ENCODE measurements at places on chromosomes 12 and 14.

- peak; percentile 47 for DNase-seq
Observed at GRCh38 chr12:95605875-95606274, 54.6 kb upstream of the USP44 start.

DNA sequence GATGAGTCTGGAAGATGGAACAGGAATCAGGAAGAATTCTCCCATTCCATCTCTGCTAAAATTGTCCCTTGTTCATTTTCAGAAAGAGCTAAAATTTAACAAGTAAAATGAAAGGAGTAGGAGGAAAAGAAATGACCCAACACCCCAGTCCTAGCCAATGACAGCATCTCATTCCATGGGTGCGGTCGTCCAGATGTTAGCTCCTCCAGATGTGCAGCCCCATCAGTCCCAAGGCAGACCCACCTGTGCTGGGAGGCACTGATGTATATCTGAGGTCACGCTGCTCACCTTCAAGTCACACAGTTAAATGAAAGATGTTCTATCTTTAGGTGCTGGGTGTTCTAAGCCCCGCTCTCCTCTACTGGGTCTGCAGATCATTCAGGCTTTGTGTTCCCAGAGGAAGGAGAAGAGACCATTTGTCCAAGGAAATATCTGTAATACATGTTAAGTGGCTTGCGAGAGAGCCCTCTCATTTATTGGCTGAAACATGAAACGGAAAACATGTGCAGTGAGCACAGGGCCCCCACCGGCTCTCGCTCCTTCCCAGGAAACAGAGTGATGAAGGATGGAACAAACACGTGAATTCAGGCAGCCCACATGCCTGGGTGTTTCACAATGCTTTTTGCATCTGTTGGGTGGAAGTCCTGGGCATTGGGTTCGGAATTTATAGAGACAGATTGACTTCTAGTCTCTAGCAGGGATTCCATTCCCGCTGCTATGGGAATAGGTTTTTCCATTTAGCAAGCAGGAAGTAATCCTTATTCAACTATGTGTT is 294.6 kb downstream of the NUAK1 start:
- no peak for DNase-seq

- DNase-seq = no peak
Observed at GRCh38 chr14:102375119-102375518, 12.4 kb downstream of the TECPR2 start.

- DNase-seq = peak; percentile 58
Observed at GRCh38 chr12:52004042-52004648, 2.6 kb upstream of the TAMALIN start.

- no peak for DNase-seq
Observed at GRCh38 chr14:85620947-85621346, 91.0 kb downstream of the FLRT2 start.

DNA sequence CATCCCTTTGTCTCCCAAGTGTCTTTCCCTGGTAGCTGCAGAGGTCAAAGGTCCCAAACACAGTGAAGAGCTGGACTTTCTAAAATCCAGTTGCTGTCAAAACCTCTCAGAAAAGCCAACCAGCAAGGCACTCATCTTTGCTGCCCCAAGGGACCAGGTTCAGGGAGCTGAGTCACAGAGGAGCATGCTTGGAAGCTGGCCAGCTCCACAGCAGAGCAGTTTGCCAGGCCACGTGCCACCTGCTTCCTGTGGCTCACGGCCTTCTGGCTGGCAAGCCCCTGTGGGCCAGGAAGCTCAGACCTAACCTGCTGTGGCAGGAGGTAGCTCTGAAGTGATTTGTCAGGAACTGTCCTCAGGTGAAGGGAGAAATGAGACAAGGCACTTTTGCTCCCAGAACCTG is 3.6 kb downstream of the ISCU start:
- peak; percentile 85 for DNase-seq

- DNase-seq = peak; percentile 39
Observed at GRCh38 chr12:29519585-29520182, 22.2 kb upstream of the OVCH1 start.

DNA sequence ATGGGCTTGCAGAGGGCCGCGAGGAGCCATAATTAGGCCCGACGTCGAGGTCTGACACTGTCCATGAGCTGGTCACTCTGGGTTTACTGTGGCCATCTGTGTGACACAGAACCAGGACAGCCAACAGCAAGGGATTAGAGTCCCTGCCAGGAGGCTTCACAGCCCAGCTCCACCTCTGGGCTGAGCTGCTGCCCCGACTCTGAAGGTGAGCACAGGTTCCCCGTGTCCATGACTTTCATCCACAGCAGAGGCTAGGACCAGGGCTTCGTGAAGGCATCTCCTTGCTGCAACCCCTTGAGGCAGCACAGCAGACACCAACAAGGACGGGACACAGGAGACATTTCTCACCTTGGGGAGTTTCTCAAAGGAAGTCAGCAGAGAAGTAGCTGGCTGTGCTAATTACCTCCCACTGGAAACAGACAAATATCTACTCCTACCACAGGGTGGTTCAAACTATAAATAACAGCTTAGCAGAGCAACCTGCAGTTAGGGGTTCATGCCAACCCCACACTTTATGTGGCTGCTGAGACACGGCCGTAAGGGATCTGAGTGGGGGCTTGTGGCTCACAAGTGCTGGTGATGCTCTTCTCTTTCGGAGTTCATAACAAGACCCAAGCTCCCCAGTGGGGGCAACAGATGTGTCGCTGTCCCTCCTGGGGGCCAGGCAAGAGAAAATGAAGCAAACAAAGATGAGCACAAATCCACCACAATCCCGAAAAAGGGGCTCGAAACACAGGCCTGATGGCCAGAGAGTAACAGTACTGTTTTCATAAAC is 29.2 kb downstream of the ZFYVE21 start:
- no peak for DNase-seq

DNA sequence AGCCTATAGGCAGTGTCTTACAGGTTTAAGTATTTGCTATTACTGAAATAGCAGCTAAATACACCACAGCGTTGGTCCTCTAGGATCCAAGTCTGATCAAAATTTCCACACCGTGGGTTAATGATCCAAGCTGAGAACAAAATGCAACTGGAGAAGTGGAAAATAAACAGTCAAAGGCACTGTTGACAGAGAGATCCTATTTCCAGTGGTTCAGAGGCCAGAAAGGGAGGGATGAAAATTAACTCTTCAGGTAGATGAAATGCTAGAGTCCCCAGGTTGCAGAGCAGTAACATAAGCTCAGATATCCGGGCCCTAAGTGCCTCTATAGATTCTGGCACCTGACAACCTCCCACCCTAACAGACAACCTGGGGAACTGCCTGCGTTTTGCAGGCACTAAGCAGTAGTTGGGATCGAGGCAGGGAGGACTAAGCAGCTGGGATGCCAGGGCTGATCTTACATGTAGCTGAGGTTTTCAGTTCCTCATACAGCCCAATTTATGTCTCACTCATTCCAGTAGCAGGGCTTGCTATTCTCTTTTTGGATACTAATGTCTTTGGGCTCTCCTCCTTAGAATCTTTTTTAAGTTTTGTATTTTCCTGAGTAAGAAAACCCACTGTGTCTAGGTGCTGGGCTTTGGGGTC is 42.7 kb upstream of the CRACR2A start:
- DNase-seq = no peak

DNA sequence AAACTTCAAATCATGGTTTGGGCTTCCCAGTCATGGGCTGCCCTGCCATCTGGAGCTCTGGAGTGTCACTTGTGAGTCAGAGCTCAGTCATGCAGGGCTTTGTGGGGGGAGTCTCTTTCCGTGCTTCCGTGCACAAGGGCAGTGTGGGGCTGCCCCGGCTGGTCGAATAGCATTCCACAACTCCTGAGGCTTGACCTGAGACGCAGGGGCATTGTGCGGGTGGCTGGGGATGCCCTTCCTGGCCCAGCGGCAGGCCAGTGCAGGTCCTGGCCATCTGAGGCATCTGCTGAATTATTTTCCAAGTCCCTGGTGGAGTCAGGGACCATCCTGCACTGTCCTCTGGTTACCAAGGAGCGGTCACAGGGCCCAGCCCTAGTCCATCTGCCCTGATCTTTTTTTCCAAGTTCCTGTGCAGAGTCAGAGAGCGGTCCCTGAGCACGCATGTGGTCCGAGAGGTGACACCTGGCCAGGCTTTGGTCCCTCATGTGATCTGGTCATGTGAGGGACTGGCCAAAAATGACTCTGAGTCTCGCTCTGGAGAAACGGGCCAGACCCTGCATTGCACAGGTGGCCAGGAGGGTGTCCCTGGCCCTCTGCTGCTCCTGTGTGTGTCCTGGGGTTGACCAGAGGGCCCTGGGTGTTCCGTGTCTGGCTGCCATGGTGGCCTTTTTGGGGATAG is 167.0 kb upstream of the ALG10B start:
- DNase-seq = no peak

DNA sequence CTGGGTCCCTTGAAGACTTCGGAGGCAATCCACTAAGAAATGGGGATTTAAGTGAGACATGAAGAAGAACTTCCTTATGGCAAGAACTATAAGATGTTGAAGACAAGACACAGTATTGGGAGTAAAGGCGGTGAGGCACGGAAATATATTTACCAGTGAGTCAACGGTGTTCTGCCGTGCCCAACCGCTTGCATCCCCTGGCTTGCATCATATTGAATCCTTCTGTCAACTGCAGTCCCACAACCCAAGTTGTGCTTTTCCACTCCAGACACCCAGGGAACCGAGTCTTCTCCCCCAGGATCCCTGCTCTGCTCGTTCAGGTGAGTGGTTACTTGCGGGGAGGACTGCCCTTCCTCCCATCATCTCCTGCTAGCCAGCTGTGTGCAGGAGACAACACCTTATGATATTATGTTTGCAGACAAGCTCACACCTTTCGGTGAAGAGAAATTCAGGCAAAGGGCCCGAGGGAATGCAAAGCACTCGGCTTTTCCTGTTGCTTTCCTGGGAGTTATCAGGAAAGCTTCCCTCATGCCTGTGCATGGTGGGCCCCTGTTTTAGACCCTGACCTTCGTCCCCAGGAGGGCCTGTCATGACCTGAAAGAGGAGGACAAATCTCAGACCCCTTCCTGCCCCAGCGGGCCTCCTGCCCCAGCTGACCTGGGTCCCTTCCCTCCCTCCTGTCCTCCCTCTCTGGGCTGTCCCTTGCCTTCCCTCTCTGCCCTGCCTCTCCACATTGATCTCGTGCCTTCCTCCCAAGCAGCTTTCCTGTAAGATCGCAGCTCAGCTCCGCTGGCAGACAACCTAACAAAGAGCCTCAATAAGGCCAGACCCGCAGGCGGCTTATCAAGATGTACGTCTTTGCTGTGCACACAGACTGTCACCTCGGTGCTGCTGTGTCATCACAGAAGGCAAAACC is 4.3 kb upstream of the LRTM2 start:
- no peak for DNase-seq

GRCh38 chr14:87813686-87814085 is 179.3 kb downstream of the GALC start:
- no peak for DNase-seq

- no peak for DNase-seq
Observed at GRCh38 chr14:68373847-68374444, 418.9 kb downstream of the ZFP36L1 start.

DNA sequence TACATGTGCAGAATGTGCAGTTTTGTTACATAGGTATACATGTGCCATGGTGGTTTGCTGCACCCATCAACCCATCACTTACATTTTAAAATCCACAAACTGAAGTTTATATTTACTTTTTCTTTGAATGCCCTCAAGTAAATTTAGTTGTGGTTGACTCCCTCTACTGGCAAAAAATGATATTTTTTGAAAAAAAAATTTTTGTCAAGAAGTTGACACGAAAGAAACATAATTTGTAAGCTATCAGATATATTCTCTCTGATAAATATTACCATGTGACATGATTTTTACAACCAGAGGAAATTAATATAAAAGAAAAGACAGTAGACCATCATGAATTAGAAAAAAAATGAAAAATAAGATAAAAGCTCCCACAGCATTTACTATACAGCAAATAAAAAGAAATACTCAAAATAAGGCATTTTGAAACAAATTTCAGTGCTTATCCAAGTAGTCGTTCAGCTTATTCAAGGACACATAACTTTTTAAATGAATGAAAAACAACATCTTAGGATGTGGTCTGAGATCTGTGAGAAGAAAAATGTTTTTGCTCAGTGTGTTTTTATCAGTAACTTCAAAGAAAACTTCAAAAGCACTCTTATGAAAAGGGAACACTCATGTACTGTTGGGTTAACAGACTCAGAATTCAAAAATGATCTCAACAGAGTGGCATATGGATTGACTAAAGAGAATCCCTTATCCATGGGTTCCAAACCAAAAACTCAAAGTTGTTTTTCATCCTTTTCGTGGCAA is 30.0 kb upstream of the GRIP1 start:
- DNase-seq = peak; percentile 4

GRCh38 chr12:130953771-130954543 is at the start of gene ADGRD1:
ADGRD1 (plus strand) TSS chr12:130953907; CDS start chr12:130954466, 559 bp downstream.
- DNase-seq = peak; percentile 19

DNA sequence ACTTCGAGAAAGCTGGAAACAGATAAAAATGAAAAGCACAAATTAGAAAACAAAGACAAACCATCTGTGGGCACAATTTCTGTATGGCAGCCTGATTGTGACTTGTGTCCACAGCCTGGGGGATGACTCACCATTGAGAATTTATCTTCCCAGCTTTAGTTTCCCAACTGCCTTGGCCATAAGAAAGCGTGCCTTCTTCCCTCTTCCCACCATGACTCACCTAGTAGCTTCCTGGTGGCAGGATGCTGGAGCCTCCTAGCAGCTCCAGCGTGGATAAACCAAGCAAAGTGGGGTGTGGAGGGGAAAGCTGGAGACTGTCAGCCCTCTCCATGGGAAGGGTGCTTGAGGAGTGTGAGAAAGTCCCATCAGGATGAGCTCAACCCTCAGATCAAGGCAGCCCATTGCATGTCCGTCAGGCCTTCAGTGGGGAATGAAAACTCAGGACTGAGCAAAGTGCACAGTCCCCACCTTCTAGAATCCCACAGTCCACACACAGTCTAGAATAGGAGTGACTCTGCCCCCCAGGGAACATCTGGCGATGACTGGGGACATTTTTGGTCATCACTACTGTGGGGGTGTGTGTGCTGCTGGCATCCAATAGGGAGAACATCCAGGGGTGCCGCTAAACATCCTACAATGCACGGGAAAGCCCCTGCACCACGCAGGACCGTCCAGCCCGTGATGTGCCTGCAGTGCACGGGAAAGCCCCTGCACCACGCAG is 22.4 kb upstream of the SERPINA6 start:
- peak; percentile 97 for DNase-seq

GRCh38 chr12:71400481-71400880 is 39.1 kb upstream of the LGR5 start:
- no peak for DNase-seq

DNA sequence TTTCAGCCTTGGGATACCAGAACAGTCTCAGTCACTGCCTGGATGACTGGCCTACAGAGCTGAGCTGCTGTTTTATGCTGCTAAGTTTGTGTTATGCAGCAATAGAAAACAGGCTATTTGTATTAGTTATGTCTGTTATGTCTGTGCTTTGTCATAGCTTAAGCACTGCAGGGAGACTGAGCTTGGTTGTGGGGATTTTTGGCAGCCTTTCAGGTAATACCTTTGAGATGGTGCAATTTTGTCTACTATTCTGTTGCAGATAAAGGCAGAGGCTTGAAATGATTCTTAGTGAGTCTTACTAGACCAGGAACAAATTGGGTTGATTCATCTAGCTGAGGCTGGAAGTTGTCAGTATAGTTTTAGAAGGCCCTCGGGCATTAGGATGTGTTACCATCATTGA is 201.3 kb upstream of the RBM19 start:
- DNase-seq = peak; percentile 6

- no peak for DNase-seq
Observed at GRCh38 chr14:68145539-68145938, 326.0 kb downstream of the RAD51B start.
